ENCODE measurements at places on chromosomes 3 and 15.

GRCh38 chr3:7075901-7076300 lies 215.0 kb downstream of the GRM7 start:
- no peak for DNase-seq

- no peak for DNase-seq
These were observed 438.5 kb upstream of the RGMA start for GRCh38 chr15:93527374-93528050.

DNA sequence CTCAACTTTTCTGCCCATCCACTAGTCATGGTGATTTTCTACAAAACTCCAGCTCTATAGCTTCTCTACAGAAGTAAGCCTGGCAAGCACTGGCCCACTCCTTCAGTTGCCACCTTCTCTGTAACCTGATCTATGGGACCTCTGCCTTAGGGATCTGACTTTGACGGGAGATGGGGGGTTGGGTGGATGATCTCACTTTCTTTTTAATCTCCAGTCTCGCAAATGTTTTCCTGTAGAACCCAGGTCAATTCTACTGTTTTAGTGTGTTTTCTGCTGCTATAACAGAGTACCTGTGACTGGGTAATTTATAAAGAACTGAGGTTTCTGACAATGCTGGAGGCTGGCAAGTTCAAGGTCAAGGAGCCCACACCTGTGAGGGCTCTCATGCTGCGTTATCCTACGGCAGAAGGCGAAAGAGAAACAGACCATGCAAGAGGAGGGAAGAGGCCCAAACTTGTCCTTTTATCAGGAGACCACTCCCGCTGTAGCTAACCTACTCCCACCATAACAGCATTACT lies 189.9 kb upstream of the THRB start:
- no peak for DNase-seq

DNA sequence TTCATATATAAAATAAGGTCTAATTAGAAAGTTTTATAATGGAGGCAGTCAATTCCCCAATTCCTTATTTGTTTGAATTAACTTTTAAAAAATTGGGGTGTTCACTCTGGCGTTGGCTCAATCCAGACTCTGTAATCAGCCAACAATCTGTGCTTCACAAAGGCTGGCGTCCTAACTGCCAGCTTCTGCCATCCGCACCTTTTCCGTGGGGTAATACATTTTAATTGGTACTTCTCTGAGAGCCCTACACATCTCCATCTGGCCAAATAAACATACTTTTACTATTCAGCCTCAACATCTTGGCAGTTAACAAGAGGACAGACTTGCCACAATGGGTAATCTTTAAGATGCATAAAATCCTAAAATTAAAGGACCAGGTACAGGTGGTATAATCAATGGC lies 125.2 kb upstream of the CCNL1 start:
- DNase-seq: no peak

DNA sequence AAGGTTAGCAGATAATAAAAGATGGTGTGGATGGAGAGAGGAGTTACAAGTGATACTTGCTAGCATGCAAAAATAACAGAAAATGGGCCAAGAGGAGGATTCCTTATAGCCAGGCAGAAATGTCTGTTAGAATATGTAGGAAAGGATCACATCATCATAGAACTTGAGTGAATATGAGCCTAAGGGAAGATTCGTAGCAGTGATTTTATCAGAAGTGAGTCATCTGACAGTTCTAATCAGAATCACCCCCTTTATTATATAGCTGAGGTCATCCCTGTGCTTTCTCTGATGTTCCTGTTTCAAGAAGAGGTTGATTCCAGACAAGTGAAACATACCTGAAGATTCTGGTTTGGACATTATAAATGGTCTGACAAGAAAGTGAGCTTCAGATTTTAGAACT lies 22.9 kb downstream of the EXOG start:
- DNase-seq: no peak

DNA sequence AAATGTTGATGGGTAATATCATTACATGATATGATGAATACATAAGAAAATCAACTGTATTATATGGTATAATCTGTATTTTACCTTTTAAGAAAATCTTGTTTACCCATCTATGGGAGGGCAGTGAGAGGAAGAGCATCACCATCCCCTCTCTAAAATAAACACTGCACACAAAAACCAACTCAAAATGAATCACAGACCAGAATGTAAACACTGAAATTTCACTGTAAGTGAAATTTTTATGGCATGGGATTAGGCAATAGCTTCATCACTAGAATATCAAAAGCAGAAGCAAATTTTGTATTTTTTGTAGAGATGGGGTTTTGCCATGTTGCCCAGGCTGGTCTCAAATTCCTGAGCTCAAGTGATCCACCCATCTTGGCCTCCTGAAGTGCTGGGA lies 26.2 kb downstream of the IFT80 start:
- no peak for DNase-seq

GRCh38 chr3:194541483-194541882 lies 54.7 kb upstream of the ATP13A3 start:
- no peak for DNase-seq

- no peak for DNase-seq
These were observed 70.9 kb upstream of the UBE3A start for GRCh38 chr15:25509703-25510102.

DNA sequence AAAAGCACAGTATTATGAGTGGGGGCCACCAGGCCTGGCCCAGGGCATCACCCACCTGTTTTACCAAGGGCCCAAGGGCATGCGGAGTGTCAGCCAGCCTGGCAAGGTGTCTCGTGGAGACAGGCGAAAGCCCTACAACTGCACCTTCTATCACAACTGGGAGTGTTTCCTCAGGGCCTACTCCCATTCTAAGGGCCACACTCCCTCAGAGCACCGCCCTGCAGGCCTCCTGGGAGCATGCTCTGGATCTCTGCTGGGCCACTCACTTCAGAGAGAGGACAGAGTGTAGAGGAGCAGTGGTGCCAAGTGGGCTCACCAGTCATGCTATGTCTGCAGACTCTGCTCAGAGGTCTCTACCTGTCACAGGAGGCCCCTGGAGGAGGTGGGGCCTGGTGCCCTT lies 21.2 kb upstream of the CLK3 start:
- no peak for DNase-seq

DNA sequence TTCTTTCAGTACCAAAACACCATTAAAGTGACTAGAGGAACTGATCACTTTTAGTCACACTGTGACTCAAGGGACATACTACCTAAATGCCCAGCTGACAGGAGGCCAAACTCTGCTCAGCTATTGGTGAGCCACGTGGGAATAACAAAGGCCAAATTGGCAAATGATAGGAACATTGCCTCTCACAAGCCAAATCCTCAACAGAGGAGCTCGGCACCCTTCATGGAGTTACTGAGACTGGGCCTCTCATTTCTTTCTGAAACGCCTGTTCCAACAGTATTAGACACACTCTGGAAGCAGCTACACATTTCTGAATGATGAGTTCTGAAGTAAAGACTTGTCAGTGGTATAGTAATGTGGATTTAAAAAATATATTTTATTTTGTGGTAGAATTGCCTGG lies 166.0 kb upstream of the COL8A1 start:
- no peak for DNase-seq

DNA sequence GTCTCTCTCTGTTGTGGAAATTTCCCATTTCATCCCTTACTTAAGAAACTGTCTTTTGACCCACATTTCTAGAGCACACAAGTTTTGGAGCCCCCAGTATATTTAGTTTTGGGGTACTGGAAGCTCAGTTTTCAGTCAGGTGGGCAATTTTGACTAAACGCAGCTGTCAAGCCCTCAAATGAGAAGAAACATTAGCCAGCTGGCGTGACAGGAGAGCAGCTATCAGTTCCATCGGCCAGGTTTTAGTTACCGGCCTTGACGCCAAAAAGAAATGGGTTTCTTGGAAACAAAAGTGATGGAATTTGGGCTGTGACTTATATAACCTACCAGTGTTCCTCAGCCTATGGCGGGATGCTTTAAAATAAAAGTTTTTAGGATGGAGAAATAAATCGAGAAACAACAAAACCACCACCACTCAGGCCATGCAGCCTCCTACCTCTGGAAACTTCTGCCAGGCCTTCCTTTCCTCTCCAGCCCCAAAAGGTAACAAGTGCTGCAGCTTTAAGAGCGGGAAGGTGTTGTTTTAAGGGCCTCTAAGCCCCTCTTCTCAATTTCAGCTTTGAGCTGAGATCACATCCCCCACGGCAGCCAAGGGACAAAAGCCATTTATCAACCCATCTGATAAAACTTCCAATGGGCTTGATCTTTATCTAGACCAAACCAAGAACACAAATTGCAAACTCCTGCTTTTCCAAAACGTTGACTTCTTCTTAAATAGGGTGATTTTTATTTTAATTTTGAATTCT lies 18.3 kb downstream of the RGMA start:
- DNase-seq: no peak

DNA sequence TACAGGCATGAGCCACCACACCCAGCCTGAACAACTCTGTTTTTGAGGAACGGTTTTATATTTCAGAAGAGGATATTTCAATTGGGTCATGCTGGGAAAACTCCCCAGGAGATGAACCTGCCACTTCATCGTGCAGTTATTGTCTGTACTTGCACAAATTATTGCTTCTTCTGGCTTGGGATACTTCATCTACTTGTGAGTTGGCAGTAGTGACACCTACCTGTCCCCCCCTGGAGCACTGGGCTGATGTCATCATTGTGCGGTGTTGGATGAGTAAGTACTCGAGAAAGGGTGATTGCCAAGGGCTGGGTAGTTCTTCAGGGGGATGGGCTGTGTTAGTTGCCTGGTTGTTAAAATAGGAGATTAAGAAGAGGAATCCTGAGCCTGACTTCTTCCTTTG lies 85.1 kb upstream of the SAMMSON start:
- no peak for DNase-seq

GRCh38 chr15:31352911-31353811 lies 26.5 kb downstream of the KLF13 start:
- DNase-seq: peak; percentile 74

GRCh38 chr3:69087030-69087791 lies 2.5 kb downstream of the ARL6IP5 start:
- no peak for DNase-seq

- no peak for DNase-seq
These were observed 339.0 kb upstream of the PROK2 start for GRCh38 chr3:72123908-72124441.

- no peak for DNase-seq
These were observed 296.6 kb downstream of the NR2F2 start for GRCh38 chr15:96627031-96627568.

GRCh38 chr15:53072077-53072476 lies 281.9 kb upstream of the ONECUT1 start:
- DNase-seq: peak; percentile 10

DNA sequence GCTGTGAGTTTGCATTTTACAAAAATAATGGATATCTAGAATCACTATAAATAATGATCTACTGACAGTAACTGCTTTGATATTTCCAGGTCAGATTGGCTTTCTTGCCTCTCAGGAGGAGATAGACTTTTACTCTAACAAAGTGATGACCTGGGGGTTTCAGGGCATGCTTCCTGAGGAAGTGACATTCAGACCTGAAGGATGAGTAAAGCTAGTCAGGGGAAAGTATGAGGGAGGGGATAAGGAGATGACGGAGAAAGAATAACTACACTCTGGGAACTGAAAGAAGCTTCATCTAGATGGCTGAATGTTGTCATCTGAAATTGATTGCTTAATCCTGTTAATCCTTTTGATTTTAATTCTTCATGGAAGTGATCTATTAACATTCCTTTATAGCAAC lies 32.2 kb downstream of the ARMC8 start:
- DNase-seq: no peak

- no peak for DNase-seq
These were observed 306.2 kb upstream of the ATP11B start for GRCh38 chr3:182487143-182487542.

- DNase-seq: no peak
These were observed at the start of gene LMAN1L for GRCh38 chr15:74812533-74812932. Gene LMAN1L, plus strand, starts transcription at chr15:74812835. Its CDS starts 20 bp downstream, at chr15:74812855.

DNA sequence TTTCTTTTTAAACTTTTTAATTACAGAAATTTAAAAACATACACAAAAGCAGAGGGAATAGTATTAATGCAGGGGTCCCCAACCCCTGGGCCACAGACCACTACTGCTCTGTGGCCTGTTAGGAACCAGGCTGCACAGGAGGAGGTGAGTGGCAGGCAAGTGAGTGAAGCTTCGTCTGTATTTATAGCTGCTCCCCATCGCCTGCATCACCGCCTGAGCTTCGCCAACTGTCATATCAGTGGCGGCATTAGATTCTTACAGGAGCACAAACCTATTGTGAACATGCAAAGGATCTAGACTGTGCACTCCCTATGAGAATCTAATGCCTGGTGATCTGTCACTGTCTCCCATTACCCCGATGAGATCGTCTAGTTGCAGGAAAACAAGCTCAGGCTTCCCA lies 22.4 kb downstream of the CCR9 start:
- no peak for DNase-seq

GRCh38 chr3:133703915-133704314 lies 42.2 kb upstream of the TOPBP1 start:
- no peak for DNase-seq

All from head of caudate nucleus (tissue), 42 donors.